ENCODE measurements at places on chromosomes 11 and 22. TPM values are rescaled to one million over a fixed set of nuclear protein-coding genes. Genes with fewer than 3 reads are reported as not detected.
A peak's percentile ranks its signal among the peaks of the same experiment; 100 is the strongest.

GRCh38 chr11:27472398-27473016 lies at the start of gene LGR4:
TSS of gene LGR4 (minus strand) at chr11:27472790. CDS start at chr11:27472302, 488 bp downstream.
- peak; percentile 97 for DNase-seq

DNA sequence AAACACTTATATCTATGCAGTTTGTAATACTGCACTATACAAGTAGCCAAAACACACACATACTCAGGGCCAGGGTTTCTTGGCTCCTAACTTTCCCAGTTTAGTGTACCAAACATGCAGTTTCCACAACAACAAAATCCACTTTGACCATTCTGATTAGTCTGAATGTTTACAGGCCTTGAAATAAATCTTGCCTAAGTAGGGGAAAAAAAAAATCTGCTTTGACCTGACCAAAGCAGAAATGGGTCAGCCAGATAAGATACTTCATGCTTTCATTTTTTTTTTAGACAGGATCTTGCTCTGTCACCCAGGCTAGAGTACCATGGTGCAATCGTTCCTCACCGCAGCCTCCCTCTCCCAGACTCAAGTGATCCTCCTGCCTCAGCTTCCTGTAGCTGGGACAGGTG lies 10.1 kb downstream of the PRR14L start:
- no peak for DNase-seq

GRCh38 chr22:45009606-45010531 lies at the start of gene PHF21B:
TSS of gene PHF21B (minus strand) at chr22:45010005. CDS start at chr22:45009549, 456 bp downstream.
- no peak for DNase-seq

Gene SYCE3
- not detected for total RNA-seq

DNA sequence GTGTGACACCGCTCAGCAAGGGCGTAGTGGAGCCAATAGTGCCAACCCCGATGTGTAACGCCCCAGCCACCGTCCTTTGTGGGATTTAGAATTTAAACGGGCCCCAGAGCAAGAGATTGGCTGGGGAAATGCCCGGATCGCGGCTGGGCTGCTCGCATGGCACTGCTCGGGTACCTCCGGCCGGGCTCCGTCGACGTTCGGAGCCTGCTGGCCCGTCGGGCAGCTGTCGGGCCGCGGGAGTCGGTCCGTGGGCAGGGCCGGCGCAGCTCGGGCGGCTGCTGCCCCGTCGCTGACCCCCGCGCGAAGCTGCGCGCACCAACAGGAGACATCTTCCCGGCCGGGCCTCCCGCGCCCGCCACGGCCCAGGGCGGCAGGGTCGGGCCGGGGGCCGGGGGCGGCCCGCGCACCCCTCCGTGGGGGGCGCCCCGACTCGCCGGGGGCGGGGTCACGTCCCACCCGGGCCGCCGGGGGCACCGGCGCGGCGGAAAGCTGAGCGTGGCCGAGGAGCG lies 1.3 kb upstream of the KDM2A start:
- DNase-seq, result no peak

- no peak for DNase-seq
These were observed 14.3 kb downstream of the PI4KA start for GRCh38 chr22:20844055-20845037.

DNA sequence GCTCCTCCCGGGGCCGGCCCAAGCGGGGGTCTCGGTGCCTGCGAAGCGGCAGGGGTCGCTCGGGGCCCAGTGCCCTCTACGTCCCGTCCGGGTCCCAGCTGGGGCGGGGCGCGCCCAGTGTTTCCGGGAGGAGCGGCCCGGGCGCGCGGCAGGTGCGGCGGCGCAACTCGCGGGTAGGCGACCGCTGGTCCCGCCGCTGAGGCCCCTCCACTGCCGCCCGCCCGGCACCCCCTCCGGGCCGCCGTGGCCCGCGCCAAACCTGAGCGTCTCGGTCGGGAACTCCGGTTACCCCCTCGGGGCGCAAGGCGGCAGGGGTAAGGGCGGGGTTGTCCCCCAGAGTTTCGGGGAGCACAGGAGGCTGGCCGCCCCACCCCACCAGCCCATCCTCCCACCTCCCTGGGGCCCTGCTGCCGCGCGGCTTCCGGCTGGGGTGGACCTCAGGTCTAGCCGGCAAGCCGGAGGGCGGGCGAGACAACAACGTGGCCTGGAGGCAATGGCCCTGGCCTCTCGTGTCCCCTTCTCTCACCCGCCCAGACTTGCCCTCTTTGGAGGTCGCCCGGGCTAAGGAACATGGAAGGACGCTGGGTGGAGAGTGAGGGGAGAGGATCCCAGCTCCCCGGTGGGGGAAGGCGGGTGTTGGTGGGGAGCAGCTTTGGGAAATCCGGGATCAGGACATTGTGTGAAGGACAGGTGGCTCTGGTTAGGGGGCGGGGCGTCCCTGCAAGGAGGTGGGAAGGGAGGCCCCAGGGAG lies 398 bp upstream of the CRACR2B start:
- DNase-seq, result no peak

GRCh38 chr22:19645391-19645790 lies 68.9 kb upstream of the SEPTIN5 start:
- no peak for DNase-seq

Data from Caki2 (cell line).